ENCODE measurements at places on chromosomes 7 and 10. TPM values are rescaled to one million over a fixed set of nuclear protein-coding genes. Genes with fewer than 3 reads are reported as not detected.

The CREB5 gene
- 11.1 TPM for total RNA-seq

The KAZALD1 gene
- 8.1 TPM for total RNA-seq

The SLC26A5 gene
- total RNA-seq, result not detected

The PRRT4 gene
- total RNA-seq, result not detected

The VAX1 gene
- not detected for total RNA-seq

DNA sequence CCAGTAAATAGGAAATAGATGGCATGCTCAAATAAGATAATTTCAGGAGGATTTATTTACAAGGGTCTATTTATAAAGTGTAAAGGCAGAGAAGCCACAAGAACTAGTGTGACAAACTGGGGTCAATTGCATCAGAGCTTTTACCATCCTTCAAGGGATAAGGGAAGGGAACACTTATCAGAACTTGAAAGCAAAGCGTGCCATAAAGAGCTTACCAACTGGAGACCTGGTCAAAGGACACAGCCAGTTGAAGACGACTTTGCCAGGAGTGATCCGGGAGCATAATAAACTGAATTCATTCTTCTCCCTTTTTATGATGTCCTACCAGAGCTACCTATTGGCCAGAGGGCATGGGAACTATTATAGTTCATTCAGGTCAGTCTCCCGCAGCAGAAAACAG, 3.2 kb upstream of the PPP1R3A start:
- no peaks in the 10 kb centered on the region for H3K36me3 ChIP-seq
- H3K27ac ChIP-seq, result no peak overlapping the region
- no peaks in the 10 kb centered on the region for H3K27me3 ChIP-seq
- no peak for DNase-seq
- no peaks in the 10 kb centered on the region for H3K4me1 ChIP-seq
- no peak overlapping the region for H3K4me3 ChIP-seq

DNA sequence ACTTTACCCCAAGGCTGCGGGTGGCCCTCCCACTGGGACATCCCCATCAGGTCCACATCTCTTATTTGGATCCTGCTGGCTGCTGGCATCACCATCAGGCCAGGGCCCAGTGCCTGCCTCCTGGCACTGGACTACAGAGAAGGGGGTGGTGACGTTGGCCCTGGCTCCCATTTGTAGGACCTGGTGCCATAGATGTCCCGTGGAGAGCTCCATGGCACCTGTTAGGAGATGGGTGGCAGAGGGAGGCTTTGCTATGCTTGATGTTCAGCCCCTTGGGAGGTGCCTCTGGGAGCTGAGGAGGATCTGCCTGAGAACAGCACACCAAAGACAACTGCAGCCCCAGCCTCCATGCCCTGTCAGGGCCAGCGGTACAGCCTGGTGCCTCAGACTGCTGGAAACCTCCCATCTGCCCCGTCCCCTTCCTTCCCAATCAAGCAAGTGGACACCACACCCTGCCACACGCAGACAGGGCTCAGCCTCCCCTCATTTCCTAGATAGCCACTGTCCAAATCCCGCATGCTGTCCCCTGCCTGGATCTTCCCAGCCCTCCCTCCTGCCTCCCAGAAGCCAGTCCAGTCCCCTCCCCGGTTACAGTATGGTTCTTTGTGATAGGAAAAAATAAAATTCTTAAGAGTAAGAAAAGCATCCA, 230.0 kb upstream of the GRB10 start:
- H3K36me3 ChIP-seq, result no peaks in the 10 kb centered on the region
- no peak overlapping the region for H3K4me3 ChIP-seq
- DNase-seq, result no peak
- H3K27me3 ChIP-seq, result peaks cover 7% of the 10 kb centered on the region
- H3K27ac ChIP-seq, result no peak overlapping the region

- no peaks in the 10 kb centered on the region for H3K4me1 ChIP-seq
- peaks cover 10% of the 10 kb centered on the region for H3K27me3 ChIP-seq
- no peak overlapping the region for H3K27ac ChIP-seq
- H3K4me3 ChIP-seq, result no peak overlapping the region
These were observed 25.6 kb downstream of the ADCYAP1R1 start for GRCh38 chr7:31077484-31078362.

DNA sequence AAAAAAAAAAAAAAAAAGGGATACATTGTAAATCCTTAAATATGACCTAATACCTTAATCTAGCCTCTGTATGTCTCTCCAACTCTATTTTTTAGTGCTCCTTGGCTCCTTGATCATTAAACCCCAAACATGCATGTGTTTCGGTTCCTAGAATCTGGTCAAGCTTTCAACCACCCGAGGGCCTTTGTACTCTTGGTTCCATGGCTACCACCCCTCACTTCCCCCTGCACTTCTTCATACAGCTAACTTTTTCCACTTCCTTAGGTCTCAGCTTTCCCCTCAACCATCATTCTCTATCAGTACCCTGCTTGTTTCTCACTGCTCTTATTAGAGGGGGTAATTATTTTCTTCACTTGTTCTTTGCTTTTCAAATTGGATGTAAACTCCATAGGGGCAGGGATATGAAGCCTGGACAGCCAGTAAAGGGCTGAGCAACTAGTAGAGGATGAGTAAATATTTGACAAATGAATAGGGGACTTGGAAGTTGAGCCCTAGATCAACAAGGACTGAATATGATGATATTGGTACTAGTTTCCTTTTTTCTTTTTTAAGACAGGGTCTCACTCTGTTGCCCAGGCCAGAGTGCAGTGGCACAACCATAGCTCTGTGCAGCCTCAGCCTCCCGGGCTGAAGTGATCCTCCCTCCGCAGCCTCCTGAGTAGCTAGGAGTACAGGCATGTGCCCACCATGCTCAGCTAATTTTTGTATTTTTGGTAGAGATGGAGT, 4.3 kb upstream of the GDI2 start:
- no peak overlapping the region for H3K27ac ChIP-seq
- H3K4me1 ChIP-seq, result peaks cover 3% of the 10 kb centered on the region
- no peak for DNase-seq
- H3K27me3 ChIP-seq, result no peaks in the 10 kb centered on the region

Data from IMR-90 (cell line).